Right renal cortex interstitium (tissue), 3 donors: ENCODE measurements at places on chromosomes 2 and 18. TPM values are rescaled to one million over a fixed set of nuclear protein-coding genes. Genes with fewer than 3 reads are reported as not detected.

LYG1 gene
- 4.0 TPM for polyA plus RNA-seq

FZD7 gene
- polyA plus RNA-seq: 75.5 TPM

DLGAP1 gene
- 5.8 TPM for polyA plus RNA-seq

PLCD4 gene
- 5.9 TPM for polyA plus RNA-seq

ENOSF1 gene
- 69.8 TPM for polyA plus RNA-seq

STAMBP gene
- polyA plus RNA-seq: 64.2 TPM

ITGA4 gene
- 34.2 TPM for polyA plus RNA-seq

SRD5A2 gene
- polyA plus RNA-seq: 0.04 TPM

KIF5C gene
- 4.0 TPM for polyA plus RNA-seq

DCDC2C gene
- not detected for polyA plus RNA-seq

OR6B2 gene
- not detected for polyA plus RNA-seq

ICOS gene
- polyA plus RNA-seq: not detected

CACNB4 gene
- 7.4 TPM for polyA plus RNA-seq

TCF23 gene
- polyA plus RNA-seq: 0.62 TPM

LIMS3 gene
- polyA plus RNA-seq: 6.3 TPM

SH2D6 gene
- polyA plus RNA-seq: 0.83 TPM

EXOC6B gene
- polyA plus RNA-seq: 25.8 TPM

VSNL1 gene
- 4.6 TPM for polyA plus RNA-seq

UBE2F gene
- 45.3 TPM for polyA plus RNA-seq

REG3G gene
- not detected for polyA plus RNA-seq

SALL3 gene
- polyA plus RNA-seq: 8.7 TPM

GRP gene
- 1.6 TPM for polyA plus RNA-seq
